ENCODE measurements at places on chromosomes 2 and 18. TPM values are rescaled to one million over a fixed set of nuclear protein-coding genes. Genes with fewer than 3 reads are reported as not detected.

- no peak for DNase-seq
Observed at GRCh38 chr2:121058852-121059558, 226.0 kb downstream of the TFCP2L1 start.

Gene APCDD1
- 3.0 TPM for total RNA-seq

DNA sequence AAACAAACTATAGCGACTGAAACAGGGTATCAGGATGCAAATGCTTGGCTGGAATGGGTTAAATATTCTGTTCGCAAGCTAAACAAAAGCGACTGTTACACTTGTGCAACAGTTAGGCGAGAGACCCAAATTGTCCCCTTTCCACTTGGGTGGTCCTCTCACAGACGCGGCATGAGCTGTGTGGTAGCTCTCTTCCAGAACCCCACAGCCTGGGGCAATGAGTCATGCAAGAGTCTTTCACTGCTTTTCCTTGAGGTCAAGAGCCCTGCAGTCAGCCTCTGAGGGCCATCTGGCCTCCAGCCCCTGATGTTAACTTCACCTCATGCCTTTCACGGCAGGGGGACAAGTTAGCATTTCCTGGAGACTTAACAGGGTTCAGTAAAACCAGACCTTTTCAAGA lies 25.7 kb downstream of the SULT1C4 start:
- DNase-seq: peak; percentile 64

DNA sequence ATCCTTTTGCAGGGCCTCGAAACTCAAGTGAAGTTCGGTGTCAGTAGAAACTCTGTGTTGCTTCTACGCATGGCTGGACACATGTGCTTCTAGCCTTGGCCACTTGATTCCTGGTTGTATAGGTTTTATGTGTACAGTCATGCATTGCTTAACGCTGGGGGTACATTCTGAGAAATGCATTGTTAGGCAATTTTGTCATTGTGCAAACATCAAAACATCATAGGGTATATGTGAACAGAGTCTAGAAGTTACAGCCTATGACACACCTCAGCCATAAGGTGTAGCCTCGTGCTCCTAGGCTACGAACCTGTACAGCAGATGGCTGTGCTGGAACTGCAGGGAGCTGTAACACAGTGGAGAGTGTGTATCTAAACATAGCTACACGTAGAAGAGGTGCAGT lies 39.4 kb downstream of the TMEM18 start:
- no peak for DNase-seq

Gene ANKRD30B
- total RNA-seq: not detected
